ENCODE measurements at places on chromosomes 3 and 15. TPM values are rescaled to one million over a fixed set of nuclear protein-coding genes. Genes with fewer than 3 reads are reported as not detected.

DNA sequence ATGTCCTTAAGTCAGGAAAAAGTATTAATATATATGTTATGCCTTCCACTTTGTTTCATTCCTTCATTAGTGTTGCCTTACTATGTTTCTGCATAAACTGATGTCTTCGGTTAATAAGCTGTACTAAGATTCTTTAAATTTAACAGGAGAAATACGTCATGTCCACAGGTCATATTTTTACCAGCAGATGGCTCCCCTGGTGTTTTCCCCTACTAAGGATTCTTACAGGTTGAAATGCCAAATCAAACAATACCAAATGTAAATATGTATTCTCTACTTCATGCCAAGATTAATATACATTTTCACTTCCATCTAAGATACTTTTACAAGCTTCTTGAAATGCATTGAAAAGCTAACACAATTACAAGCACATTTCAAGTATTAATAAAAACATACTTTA is 1602.1 kb downstream of the SI start:
- DNase-seq: no peak

GRCh38 chr3:185199671-185200070 is 46.8 kb upstream of the C3orf70 start:
- DNase-seq: no peak

Gene CCDC39
- total RNA-seq: not detected

Gene EFCC1
- 0.16 TPM for total RNA-seq

DNA sequence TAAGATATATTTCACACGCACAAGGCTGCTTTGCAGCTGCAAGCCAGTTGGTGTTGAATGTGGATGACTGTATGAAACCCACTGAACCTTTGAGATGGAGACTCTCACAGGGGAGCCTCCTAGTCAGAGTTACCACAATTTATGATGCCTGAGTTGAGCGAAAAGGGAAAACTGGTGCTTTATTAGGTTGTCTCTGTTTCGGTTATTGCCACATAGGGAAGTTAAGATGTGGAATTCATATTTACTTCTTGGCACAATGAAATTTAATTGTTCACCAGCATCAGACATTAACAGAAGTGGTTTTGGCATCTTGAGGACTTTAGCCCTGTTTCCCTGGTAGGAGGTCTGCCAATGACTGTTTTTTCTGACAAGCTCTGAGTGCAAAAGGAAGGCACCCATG is 358.2 kb downstream of the SQOR start:
- DNase-seq: no peak

GRCh38 chr3:148203297-148204010 is 494.2 kb upstream of the AGTR1 start:
- DNase-seq: no peak

- DNase-seq: no peak
Observed at GRCh38 chr3:157785102-157785826, 282.0 kb upstream of the VEPH1 start.

Gene IL17RC
- 0.70 TPM for total RNA-seq

All from naive thymus-derived CD4-positive, alpha-beta T cell (primary cell).